ENCODE measurements at places on chromosomes 16 and 17. TPM values are rescaled to one million over a fixed set of nuclear protein-coding genes. Genes with fewer than 3 reads are reported as not detected.

CHST6 gene
- total RNA-seq, result 1.9 TPM

PYDC1 gene
- total RNA-seq, result not detected

PLA2G10 gene
- total RNA-seq, result not detected

P2RX5 gene
- 0.32 TPM for total RNA-seq

SLC16A11 gene
- total RNA-seq, result 0.46 TPM

CES1 gene
- not detected for total RNA-seq

TIGD7 gene
- 2.3 TPM for total RNA-seq

MT1G gene
- total RNA-seq, result not detected

HID1 gene
- 21.7 TPM for total RNA-seq

KRTAP1-1 gene
- not detected for total RNA-seq

SEPTIN12 gene
- not detected for total RNA-seq

WNT9B gene
- total RNA-seq, result not detected

MYH3 gene
- total RNA-seq, result 0.76 TPM

PPP1R1B gene
- not detected for total RNA-seq

STX8 gene
- total RNA-seq, result 61.6 TPM

PHB1 gene
- 213 TPM for total RNA-seq

MYH13 gene
- total RNA-seq, result not detected

TMEM231 gene
- 19.2 TPM for total RNA-seq

SLC12A3 gene
- not detected for total RNA-seq

P2RX1 gene
- not detected for total RNA-seq

EME2 gene
- total RNA-seq, result 5.5 TPM

SALL1 gene
- total RNA-seq, result not detected

CD300H gene
- not detected for total RNA-seq

RAB40B gene
- 5.5 TPM for total RNA-seq

KRTAP3-2 gene
- not detected for total RNA-seq

NRN1L gene
- total RNA-seq, result not detected

RAB34 gene
- 137 TPM for total RNA-seq

MPG gene
- 133 TPM for total RNA-seq

BRICD5 gene
- 8.1 TPM for total RNA-seq

Data from epithelial cell of umbilical artery (primary cell).